ENCODE measurements at places on chromosomes 7 and 10. TPM values are rescaled to one million over a fixed set of nuclear protein-coding genes. Genes with fewer than 3 reads are reported as not detected.

OPN1SW gene
- total RNA-seq: 0.46 TPM

ATRNL1 gene
- total RNA-seq: 6.9 TPM

DNA sequence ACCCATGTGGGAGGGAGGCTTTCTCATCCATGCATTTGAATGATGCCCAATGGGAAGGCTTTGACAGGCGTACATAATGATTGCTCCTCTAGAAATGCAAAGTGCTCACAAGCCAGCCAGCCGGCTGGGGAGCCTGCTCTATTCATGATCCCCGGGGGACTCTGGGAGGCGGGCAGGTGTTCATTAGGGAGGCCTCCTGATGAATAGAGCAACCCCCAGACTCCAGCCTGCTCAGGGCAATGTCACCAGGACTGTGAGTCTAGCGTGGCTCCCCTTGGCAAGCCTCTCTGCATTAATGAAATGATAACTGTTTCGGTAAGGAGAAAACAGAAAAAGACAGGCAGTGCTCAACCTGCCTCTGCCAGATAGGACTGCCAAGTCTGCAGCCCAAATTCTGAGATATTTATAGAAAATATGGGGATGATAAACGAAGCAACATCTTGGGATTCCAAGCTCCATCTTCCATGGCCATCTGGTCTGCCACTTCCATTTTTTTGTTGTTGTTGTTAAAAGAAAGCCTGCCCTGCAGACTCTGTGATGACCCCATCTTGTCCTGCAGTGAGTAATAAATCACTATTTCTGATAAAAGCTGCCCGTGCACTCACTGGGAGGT lies 236.4 kb downstream of the PRPF18 start:
- H3K27ac ChIP-seq: no peak overlapping the region
- H3K4me1 ChIP-seq: peaks cover 34% of the 10 kb centered on the region
- peak; percentile 40 for DNase-seq
- no peaks in the 10 kb centered on the region for H3K36me3 ChIP-seq

SPDYE6 gene
- not detected for total RNA-seq

DNA sequence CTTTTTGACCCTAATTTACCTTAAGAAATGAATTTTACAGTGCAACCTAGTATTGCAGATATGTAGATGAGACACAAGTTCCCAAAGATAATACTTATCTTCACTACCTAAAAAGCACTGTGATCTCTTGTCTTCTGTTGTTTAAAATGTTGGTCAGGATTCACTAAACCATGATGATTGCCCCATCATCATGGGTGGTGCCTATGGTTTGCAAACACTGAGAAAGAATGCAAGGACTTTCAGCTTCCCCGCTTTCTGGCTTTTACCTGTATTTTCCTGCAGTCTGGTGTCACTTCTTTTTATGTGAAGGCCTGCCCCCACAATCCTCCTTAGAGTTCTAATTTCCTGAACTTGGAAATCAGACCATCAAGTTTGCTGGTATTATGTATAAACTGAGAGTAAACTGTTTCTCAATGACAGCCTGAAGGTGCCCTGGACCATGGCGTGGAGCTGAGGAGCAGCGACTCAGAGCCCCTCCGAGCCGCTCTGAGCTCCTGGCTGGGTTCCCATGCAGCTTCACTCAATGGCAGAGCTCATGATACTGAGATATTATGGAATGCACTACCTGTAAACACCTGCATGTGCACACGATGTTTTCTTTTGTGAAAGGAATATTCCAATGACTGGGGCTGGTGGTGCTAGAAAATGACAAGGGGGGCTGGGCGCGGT lies 118.4 kb upstream of the EFCAB10 start:
- no peaks in the 10 kb centered on the region for H3K27me3 ChIP-seq
- H3K27ac ChIP-seq: no peak overlapping the region
- H3K4me3 ChIP-seq: no peak overlapping the region
- no peak for DNase-seq
- no peaks in the 10 kb centered on the region for H3K36me3 ChIP-seq

- no peak overlapping the region for H3K27ac ChIP-seq
- H3K27me3 ChIP-seq: no peaks in the 10 kb centered on the region
- no peaks in the 10 kb centered on the region for H3K36me3 ChIP-seq
- no peak for DNase-seq
- H3K4me1 ChIP-seq: no peaks in the 10 kb centered on the region
Observed at GRCh38 chr7:38425509-38425908, 152.1 kb upstream of the TARP start.

DNA sequence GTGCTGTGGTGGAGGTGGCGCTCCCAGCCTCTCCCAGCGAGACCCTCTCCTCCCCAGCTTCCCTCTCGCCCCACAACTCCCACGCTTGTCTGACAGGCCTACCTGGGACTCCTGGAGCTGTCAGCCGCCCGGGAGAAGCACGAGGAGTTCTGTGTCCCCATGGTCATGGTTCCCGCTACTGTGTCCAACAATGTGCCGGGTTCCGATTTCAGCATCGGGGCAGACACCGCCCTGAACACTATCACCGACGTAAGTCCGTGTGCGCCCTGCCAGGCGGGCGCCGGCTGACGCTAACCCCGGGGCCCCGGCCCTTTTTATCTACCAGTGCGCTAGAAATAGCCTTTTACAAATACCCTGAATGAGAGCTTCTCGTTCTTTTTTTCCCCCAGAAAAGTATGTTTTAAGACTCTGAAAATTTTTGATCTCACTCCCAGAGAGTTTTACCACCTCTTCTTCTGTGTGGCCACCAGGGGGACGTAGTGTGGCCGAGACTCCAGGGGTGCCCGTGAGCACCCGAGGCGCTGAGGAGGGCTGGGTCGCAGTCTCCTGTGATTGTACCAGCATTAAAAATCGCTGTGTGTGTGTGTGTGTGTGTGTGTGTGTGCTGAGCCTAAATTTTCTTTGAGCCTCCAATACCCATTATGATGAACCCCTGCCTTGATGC lies 52.6 kb downstream of the PFKP start:
- H3K4me1 ChIP-seq: no peaks in the 10 kb centered on the region
- DNase-seq: peak; percentile 41

- H3K27ac ChIP-seq: no peak overlapping the region
- no peaks in the 10 kb centered on the region for H3K36me3 ChIP-seq
- H3K4me1 ChIP-seq: peaks cover 10% of the 10 kb centered on the region
- no peaks in the 10 kb centered on the region for H3K27me3 ChIP-seq
- DNase-seq: no peak
Observed at GRCh38 chr7:39421251-39421650, 145.0 kb upstream of the YAE1 start.

- no peaks in the 10 kb centered on the region for H3K27me3 ChIP-seq
- H3K4me3 ChIP-seq: no peak overlapping the region
- peak; percentile 82 for DNase-seq
- peaks cover 5% of the 10 kb centered on the region for H3K4me1 ChIP-seq
Observed at GRCh38 chr7:38368191-38368605, 94.8 kb upstream of the TARP start.

GRCh38 chr10:66746246-66746645 lies 179.6 kb upstream of the LRRTM3 start:
- no peak overlapping the region for H3K4me3 ChIP-seq
- H3K27me3 ChIP-seq: no peaks in the 10 kb centered on the region
- H3K4me1 ChIP-seq: no peaks in the 10 kb centered on the region
- no peak overlapping the region for H3K27ac ChIP-seq
- no peak for DNase-seq
- H3K36me3 ChIP-seq: no peaks in the 10 kb centered on the region

FFAR4 gene
- total RNA-seq: 0.04 TPM

CPA2 gene
- 0.65 TPM for total RNA-seq

TMEM139 gene
- 5.4 TPM for total RNA-seq

SEMA4G gene
- 2.3 TPM for total RNA-seq

DNA sequence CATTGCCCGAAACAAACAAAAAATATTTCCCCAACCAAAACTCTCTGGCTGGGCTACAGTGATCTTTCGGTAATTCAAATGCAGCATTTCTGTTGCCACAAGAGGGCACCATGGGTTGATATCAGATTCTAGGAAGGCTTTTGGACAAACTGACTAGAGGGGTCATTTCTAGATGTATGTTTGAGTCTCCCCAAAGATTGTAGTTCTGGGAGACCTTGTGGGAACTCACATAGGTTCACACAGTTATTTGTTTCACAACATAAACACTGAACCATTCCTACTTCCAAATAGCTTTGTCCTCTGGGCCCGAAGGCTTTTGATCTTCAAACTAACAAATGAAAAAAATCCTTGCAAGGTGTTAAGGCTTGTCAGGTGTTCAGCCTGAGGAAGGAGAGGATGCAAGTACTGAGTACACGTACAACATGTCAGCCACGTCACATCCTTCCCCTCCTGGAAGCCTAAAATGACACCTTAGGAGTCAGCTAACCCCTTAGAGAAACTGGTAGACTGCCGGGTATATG lies 37.0 kb upstream of the IL15RA start:
- H3K27ac ChIP-seq: no peak overlapping the region
- no peaks in the 10 kb centered on the region for H3K36me3 ChIP-seq

IL2RA gene
- total RNA-seq: not detected

EFCAB10 gene
- 5.0 TPM for total RNA-seq

- no peaks in the 10 kb centered on the region for H3K4me1 ChIP-seq
- no peak overlapping the region for H3K27ac ChIP-seq
- no peaks in the 10 kb centered on the region for H3K36me3 ChIP-seq
- H3K4me3 ChIP-seq: no peak overlapping the region
Observed at GRCh38 chr7:24885305-24885704, 94.7 kb downstream of the OSBPL3 start.

C10orf62 gene
- total RNA-seq: not detected

DNA sequence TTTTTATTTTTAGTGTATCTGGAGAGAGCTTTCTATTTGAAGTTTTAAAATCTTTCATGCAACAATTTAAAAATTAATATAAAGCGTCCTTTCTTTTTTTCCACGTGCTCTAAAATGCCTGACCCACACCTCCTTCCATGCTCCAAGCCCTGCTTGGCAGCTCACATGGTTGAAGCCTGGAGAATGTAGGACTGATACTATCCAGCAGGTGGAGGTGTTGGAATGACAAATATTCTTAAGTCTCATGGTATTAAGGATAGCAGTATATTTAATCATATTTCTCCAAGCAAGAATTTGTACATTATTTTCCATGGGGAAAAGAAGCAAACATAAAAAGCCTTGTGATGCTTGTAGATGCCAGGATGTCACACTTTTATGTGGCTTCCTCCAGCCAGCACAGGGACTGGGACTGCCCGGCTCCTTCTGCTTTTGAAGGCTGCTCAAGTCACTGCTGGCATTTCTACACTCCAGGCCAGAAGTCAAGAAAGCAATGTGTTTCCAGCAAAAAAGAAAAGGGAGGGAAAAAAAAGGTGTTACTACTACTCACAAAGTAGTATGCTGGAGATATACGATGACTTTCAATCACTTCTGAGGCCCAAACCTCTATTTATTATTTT lies 49.7 kb downstream of the BZW2 start:
- H3K27me3 ChIP-seq: no peaks in the 10 kb centered on the region
- H3K4me1 ChIP-seq: no peaks in the 10 kb centered on the region
- peaks cover 15% of the 10 kb centered on the region for H3K36me3 ChIP-seq
- no peak overlapping the region for H3K4me3 ChIP-seq
- H3K27ac ChIP-seq: no peak overlapping the region

GRCh38 chr7:128735436-128735835 lies 3.7 kb upstream of the CALU start:
- no peak overlapping the region for H3K4me3 ChIP-seq
- H3K27me3 ChIP-seq: no peaks in the 10 kb centered on the region
- H3K27ac ChIP-seq: no peak overlapping the region
- no peaks in the 10 kb centered on the region for H3K36me3 ChIP-seq
- no peak for DNase-seq
- H3K4me1 ChIP-seq: peaks cover 12% of the 10 kb centered on the region

GRCh38 chr10:59432207-59432900 lies 70.0 kb upstream of the FAM13C start:
- H3K27ac ChIP-seq: no peak overlapping the region
- no peaks in the 10 kb centered on the region for H3K36me3 ChIP-seq
- no peaks in the 10 kb centered on the region for H3K27me3 ChIP-seq
- no peak for DNase-seq
- peaks cover 10% of the 10 kb centered on the region for H3K4me1 ChIP-seq
- H3K4me3 ChIP-seq: no peak overlapping the region

DNAJC12 gene
- 3.5 TPM for total RNA-seq

STEAP1B gene
- 3.0 TPM for total RNA-seq

GPC2 gene
- total RNA-seq: 61.0 TPM

DNA sequence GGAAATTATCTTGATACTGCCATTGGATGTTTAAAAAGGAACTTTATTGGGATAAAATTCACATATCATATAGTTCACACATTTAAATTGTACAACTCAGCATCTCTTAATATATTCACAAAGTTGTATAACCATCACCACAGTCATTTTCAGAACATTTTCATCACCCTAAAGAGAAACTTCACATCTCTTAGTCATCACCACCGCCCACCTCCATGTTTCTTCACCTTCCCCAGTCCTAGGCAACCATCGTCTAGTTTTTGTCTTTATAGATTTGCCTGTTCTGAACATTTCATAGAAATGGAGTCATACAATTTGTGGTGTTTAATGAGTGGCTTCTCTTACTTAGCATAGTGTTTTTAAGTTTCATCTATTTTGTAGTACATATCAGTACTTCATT lies 96.6 kb downstream of the ANKRD30A start:
- no peak overlapping the region for H3K4me3 ChIP-seq
- H3K36me3 ChIP-seq: no peaks in the 10 kb centered on the region
- DNase-seq: no peak
- no peak overlapping the region for H3K27ac ChIP-seq

ITPRID1 gene
- not detected for total RNA-seq

GRCh38 chr7:156001496-156002260 lies 189.4 kb upstream of the SHH start:
- no peak for DNase-seq
- H3K27ac ChIP-seq: no peak overlapping the region
- no peaks in the 10 kb centered on the region for H3K36me3 ChIP-seq
- H3K4me3 ChIP-seq: no peak overlapping the region
- no peaks in the 10 kb centered on the region for H3K27me3 ChIP-seq

GRCh38 chr7:154997840-154998370 lies 5.0 kb downstream of the PAXIP1 start:
- DNase-seq: no peak
- no peak overlapping the region for H3K4me3 ChIP-seq
- H3K4me1 ChIP-seq: peaks cover 12% of the 10 kb centered on the region
- no peaks in the 10 kb centered on the region for H3K27me3 ChIP-seq

GRCh38 chr7:80480566-80480965 lies 31.3 kb downstream of the GNAT3 start:
- no peak overlapping the region for H3K4me3 ChIP-seq
- H3K4me1 ChIP-seq: no peaks in the 10 kb centered on the region
- no peaks in the 10 kb centered on the region for H3K36me3 ChIP-seq

SLC18A2 gene
- 1.6 TPM for total RNA-seq

DNA sequence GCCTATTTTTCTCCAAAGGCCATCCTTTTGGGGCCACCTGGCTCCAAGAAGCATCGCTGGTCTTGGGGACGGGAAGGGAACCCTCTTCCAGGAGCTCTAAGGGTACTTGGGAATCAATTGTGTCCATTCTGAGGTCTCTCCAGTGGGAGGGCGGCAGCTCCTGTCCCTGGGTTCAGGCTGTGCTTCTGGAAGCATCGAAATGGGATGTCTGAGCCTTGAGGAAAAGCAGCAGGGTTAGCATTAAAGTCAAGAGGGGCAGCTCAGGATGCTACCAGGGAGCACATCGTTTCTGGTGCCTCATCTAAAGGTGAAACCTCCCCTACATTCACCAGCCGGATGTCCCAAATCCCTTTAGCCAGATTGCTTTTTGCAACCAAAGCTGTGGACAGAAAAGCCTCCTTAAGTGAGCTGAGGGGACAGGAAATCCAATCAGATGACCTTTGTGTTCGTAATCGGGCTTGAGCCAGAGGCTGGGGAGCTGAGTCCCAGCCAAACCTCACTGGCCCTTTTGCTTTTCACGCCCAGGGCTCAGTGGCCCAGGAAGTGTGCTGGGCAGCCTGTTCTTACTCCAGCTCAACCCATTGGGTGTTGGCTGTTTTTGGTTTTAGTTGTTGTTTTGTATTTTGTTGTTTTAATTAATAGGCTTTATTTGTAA lies 88.8 kb upstream of the ANLN start:
- peaks cover 55% of the 10 kb centered on the region for H3K4me1 ChIP-seq
- peaks cover 40% of the 10 kb centered on the region for H3K27me3 ChIP-seq
- no peaks in the 10 kb centered on the region for H3K36me3 ChIP-seq
- H3K4me3 ChIP-seq: no peak overlapping the region
- DNase-seq: peak; percentile 79

RNF133 gene
- 0.53 TPM for total RNA-seq

Data from neural progenitor cell (in vitro differentiated cells).